Activated naive CD8-positive, alpha-beta T cell treated with anti-CD3 and anti-CD28 coated beads, Interleukin-2, amount 50 U/mL, for 24 hours (primary cell): ENCODE measurements at places on chromosomes 7 and 10.

DNA sequence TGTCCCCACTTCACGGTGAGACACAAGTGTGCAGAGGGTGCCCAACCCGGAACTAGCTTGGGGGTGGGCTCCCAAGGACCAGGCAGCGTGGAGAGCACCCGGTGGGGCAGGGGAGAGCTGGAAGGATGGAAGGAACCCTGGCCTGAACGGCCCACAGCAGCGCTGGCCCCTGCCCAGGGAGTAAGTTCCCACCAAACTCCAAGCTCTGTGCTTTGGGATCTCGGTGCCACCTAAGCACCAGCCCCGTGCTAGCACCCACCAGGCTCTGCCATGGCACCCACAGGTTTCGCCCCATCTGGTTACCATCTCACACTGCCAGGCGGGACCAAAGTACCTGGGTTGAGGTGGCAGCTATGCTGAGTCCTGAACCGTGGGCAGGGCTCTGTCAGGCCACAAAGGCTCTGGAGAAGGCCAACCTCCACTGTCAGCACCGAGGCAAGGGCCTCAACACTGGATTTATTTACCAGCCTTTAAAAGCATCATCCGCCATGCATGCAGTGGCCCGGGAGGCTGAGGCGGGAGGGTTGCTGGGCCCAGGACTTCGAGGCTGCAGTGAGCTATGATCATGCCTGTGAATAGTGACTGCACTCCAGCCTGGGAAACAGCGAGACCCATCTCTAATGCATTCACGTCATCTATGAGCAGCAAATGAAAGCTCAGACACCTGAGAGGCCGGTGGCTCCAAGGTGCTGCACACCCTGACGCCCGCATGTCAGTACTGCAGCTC lies 16.0 kb downstream of the GPER1 start:
- DNase-seq: no peak

- no peak for DNase-seq
These were observed 821 bp downstream of the SLC35B4 start for GRCh38 chr7:134315679-134316538.

GRCh38 chr7:37342688-37343471 lies 105.8 kb downstream of the ELMO1 start:
- peak; percentile 66 for DNase-seq

GRCh38 chr7:85000735-85001350 lies 186.0 kb downstream of the SEMA3D start:
- DNase-seq: no peak

DNA sequence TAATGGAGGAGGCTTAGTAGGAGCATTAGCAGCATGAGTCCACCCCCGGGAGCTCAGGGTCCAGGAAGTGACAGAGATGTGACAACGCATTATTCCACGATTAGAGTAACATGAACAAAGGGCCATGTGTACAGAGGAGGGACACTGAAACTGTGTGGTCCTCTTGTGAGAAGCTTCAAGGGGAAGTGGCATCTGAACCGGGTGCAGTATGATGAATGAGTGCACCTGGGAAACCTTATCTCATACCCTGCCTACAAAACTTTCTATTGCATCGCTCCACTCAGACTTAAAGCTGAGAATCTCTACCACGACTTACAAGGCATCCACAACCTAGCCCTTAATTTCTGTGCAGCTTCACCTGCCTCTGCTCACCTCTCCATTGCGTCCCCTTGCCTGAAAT lies 115.3 kb upstream of the AMPH start:
- DNase-seq: no peak

GRCh38 chr7:142332421-142332820 lies 74.6 kb upstream of the PRSS58 start:
- no peak for DNase-seq

- no peak for DNase-seq
These were observed 22.2 kb downstream of the ARHGAP21 start for GRCh38 chr10:24701447-24701846.

- no peak for DNase-seq
These were observed 2.2 kb upstream of the SUN3 start for GRCh38 chr7:48031111-48031510.

DNA sequence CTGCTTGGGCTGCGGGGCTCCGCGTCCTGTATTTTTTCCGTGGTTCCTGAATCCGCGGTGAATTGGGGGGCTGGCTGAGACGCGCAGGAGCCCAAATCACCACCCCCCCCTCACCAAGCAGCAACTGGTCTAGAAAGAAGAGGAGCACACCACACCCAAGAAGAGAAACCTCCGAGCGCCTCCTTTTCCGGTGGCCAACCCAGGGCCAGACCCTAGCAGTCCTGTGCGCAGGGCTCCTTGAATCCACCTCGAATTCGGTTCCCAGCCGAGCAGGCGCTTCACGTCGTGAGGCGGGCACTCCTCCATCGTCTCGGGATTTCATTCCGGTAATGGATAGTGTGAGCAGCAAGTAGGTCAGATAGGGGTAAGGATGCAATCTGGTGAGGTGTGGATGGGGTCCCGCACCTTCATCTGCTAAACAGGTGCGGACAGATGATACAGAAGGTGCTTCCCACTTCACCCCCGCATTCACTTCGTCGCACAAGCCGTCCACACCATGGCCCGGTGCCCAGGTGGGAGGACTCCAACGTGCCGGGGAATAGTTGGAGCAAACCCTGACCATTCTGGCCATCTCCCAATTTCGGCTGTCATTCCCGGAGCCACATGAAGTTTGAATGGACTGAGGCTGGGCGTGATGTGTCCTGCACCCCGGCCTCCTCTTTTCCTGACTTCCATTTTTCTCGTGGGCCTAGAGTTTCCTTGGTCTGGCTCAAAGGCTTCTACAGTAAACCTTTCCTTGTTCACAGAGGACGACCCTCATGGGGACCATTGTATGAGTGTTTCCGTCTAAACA lies 19.8 kb upstream of the ZNF273 start:
- DNase-seq: no peak

DNA sequence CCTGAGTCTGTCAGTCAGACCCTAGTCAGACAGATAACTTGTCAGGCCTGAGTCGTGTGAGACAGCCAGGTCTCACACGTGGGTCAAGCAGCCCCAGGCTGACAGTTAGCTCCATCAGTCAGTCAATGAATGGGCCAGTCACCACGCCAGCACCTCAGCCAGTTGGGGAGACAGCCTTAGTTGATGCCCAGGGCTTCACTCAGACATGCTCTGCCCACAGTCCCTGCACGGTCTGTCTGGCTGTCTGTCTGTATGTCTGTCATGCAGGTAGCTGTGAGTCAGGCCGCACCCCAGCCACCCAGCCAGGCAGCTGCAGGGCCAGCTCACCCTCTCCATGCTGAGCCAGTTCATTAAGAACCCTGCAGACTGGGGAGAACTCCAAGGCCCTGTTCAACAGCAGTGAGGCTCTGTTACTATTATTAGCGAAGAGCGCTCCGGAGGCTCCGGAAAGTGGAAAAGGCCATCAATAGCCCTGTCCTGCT lies 141.1 kb upstream of the PCBD1 start:
- DNase-seq: no peak

GRCh38 chr10:91103384-91104192 lies 116.9 kb upstream of the PCGF5 start:
- DNase-seq: no peak

DNA sequence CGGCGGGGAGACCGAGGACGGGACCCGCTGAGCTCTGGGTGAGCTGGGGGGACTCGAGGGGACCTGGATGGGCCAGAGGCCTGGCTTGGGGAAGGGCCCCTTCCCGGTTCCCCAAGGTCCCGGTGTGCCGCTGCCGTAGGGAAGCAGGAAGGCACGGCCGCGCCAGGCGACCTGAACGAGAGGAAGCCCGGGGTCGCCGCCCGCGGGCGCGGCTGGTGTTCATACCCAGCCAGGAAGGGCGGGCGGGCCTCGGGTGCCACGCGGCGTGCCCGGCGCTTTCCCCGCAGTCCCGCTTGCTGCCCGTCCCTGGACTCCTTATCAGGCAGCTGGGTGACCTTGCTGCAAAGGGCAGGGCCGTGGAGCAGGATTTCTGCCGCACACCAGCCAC lies 38.0 kb downstream of the ZNF777 start:
- DNase-seq: peak; percentile 45

DNA sequence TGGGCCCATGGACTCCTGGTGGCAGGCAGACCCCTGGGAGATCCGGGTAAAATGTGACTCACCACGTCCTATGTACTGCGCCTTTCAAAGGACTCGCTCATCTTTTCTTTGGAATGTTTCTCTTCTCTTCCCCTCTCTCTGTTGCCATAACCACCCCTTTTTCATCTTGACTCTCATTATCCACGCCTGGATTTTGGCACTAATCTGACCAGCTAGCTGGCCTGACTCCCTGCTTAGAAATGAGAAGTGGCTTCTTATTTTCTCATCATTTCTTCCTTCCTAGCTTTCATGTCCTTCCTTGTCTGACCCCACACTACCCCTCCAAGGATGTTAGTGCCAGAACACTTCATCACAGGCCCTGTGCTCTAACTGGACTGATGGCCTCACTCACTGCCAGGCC lies 98.0 kb upstream of the FAM171A1 start:
- DNase-seq: no peak

- no peak for DNase-seq
These were observed 74.1 kb upstream of the HDAC9 start for GRCh38 chr7:18421297-18422002.

DNA sequence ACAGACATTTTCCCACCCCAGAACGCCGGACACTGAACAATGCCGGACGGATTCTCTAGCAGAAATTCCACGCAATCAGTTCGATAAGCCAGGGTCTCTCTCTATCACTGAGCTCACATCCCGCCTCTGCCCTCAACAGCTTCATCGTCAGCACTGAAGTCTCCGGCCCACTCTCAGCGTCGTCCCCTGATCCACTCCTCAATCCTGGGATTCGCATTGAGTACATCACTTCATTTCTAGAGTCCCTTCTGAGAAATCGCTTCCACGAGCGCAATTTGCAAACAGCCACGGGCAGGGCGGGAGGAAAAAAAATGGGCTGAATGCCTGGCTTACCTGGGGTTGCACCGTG lies 365 bp downstream of the YME1L1 start:
- DNase-seq: no peak

DNA sequence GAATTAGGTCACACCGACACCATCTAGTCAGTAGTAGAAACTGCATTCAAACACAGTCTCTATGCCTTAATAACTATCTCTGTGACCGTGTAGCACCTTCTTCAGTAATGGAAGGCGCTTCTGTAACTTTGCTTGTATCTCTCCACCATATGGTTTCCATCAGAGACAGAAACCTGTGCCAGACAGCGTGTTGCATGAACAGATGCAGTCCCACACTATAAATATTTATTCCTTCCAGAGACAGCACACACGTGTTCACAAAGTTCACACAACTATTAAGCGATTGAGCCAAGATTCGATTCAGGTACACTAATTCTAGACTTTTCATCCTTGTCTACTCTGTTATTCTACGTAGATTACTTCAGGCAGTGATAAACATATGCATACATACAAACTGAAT lies 873.9 kb upstream of the MBL2 start:
- no peak for DNase-seq

- no peak for DNase-seq
These were observed 27.2 kb downstream of the DPYSL4 start for GRCh38 chr10:132213917-132214316.

- no peak for DNase-seq
These were observed 25.2 kb upstream of the VAX1 start for GRCh38 chr10:117163061-117163953.

DNA sequence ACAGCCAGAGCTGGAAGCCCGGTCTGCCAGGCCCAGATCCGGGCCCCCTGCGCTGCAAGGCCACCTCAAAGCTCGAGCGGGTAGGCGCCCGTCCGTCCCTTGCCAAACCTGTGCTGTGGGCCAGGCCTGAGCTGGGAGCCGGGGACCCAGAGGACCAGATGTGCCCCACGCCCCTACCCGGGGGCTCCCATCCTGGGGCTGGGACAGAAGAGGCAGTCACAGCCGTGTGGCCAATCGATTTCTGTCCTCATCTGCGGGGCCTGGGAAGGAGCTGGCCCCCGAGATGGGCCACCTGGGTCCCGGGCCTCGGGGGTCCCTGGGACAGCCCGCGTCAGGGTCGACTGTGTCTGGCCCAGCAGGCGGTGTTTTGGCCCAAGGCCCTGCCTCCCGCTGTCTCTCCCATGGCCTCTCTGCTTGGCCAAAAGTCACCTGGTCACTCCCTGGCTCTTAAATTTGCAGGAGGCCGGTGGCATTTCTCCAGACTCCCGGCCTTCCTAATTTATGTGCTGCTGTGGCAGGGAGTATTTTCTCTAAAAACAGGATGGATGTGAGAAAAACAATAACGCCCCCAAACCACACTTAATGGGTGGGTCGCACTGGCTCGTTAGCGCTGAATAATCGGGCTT lies 63.8 kb downstream of the UNCX start:
- no peak for DNase-seq

DNA sequence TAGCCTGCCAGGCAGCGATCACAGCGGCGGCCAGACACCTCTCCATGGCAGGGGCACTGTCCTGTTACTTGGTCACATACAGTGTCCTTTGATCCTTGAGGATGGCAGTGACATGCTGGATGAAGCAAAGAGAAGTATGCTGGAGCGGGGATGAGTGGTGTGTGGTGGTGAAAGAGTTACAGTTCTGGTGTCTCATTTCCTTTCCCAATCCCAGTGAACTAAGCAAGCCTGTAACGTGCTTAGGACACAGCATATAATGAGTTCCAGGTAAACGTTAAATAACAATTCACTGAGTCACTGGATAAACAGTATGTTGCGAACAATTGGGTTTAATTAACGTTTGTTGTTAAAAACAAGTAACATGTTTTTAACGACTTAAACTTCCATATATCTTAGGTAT lies 63.5 kb upstream of the LAMB1 start:
- no peak for DNase-seq

DNA sequence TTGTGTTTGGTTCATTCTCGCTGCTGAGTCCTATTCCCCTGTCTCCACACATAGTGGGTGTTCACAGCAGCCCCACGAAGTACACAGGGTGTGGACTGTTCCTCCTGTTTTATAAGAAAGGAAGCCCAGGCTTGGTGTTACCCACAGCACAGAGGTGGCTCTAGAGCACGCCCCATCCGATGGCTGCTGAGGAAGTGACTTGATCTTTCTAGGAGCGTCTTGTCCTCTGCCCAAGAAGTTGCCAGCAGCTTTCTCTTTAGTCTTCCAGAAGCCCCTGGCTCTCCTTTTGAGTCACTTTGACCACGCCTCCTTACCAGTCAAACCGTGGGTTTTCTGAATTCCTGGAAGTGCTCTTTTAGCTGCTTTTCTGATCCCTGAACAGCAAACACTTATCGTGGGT lies 94.0 kb downstream of the GRK5 start:
- peak; percentile 70 for DNase-seq

GRCh38 chr10:22022257-22023032 lies 18.9 kb upstream of the DNAJC1 start:
- peak; percentile 32 for DNase-seq

DNA sequence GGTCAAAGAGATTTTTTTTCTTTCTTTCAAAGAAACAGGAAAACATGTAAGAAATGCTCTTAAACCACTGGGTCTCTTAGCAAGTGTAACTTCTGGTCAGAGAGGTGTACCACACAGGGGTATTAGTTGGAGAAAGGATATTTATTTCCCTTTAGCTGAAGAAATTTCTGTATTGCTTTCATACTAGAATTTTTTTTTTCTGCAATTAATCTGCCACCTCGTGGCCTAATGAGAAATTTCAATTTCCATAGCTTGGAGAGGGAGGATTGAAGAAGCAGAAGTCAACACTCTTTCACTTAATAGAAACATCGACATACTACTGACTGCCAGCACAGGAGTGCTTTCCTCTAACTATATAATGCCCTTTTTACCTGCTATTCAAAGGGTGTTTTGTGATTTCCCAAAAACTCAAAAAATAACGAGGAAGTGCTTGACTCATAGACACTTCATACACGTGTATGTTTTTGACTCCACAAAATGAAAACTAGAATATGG lies 177.6 kb upstream of the NAMPT start:
- DNase-seq: no peak
